ENCODE measurements at places on chromosomes 12 and 14. TPM values are rescaled to one million over a fixed set of nuclear protein-coding genes. Genes with fewer than 3 reads are reported as not detected.

Gene CLSTN3
- 72.3 TPM for total RNA-seq

Gene NOVA1
- total RNA-seq: 47.9 TPM

Gene MANSC4
- total RNA-seq: not detected

Gene FAM222A
- total RNA-seq: 3.2 TPM

Gene GNG2
- total RNA-seq: 286 TPM

Gene KLRK1
- 0.25 TPM for total RNA-seq

Gene WNT5B
- 15.0 TPM for total RNA-seq

Gene WNT1
- total RNA-seq: not detected

Gene ANKRD33
- total RNA-seq: not detected

Gene LRP1-AS
- not detected for total RNA-seq

Gene BEGAIN
- total RNA-seq: 13.8 TPM

Gene SERPINA4
- total RNA-seq: not detected

Gene TMEM116
- 12.5 TPM for total RNA-seq

Gene GALNT16
- total RNA-seq: 8.1 TPM

Gene NANOG
- not detected for total RNA-seq

Gene AGAP2
- total RNA-seq: 40.6 TPM

Gene ANKS1B
- total RNA-seq: 242 TPM

Gene KRT83
- not detected for total RNA-seq

Gene C12orf54
- not detected for total RNA-seq

Gene IL31
- total RNA-seq: not detected

Gene CD163
- 1.5 TPM for total RNA-seq

Gene AP1G2
- total RNA-seq: 10.6 TPM

Gene MYF5
- total RNA-seq: not detected

Gene FGF23
- not detected for total RNA-seq

Gene CLEC2A
- 0.25 TPM for total RNA-seq

Gene MDP1
- total RNA-seq: 11.6 TPM

Gene SYT10
- total RNA-seq: 1.7 TPM

Gene KRT77
- total RNA-seq: under 0.01 TPM

Gene OVCH1
- total RNA-seq: 0.25 TPM

Gene EIF2S3B
- total RNA-seq: 0.98 TPM

Gene ACVRL1
- 7.9 TPM for total RNA-seq

Gene PNP
- 3.9 TPM for total RNA-seq

Gene CISTR
- total RNA-seq: not detected

Gene IGF1
- total RNA-seq: 3.9 TPM

Gene RBM19
- total RNA-seq: 18.9 TPM

Gene LRRC43
- total RNA-seq: 0.98 TPM

Gene ANO4
- total RNA-seq: 72.8 TPM

Gene PTHLH
- under 0.01 TPM for total RNA-seq

Gene ERP27
- not detected for total RNA-seq

Gene OTX2
- 0.25 TPM for total RNA-seq

Gene TMED8
- total RNA-seq: 20.9 TPM

Data from temporal lobe (tissue), 4 donors.